NCI-H2081 (cell line): ENCODE measurements at places on chromosomes 12 and 14.

GRCh38 chr12:51368640-51369517 lies 22.3 kb downstream of the GALNT6 start:
- no peak for DNase-seq

DNA sequence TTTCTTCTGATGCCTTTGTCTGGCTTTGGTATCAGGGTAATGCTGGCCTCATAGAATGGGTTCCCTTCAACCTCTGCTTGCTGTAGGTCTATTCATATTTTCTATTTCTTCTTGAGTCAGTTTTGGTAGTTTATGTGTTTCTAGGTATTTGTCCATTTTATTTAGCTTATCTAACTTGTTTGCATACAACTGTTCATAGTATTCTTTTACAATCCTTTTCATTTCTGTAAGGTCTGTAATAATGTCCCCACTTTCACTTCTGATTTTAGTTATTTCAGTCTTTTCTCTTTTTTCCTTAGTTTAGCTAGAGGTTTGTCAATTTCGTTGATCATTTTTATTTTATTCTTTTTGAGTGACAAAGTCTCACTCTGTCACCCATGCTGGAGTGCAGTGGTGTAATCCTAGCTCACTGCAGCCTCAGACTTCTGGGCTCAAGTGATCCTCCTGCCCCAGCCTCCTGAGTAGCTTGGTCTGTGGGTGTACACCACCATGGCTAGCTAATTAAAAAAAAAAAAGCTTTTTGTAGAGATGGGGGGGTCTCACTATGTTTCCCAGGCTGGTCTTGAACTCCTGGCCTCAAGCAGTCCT lies 11.7 kb downstream of the TTLL5 start:
- DNase-seq, result no peak

GRCh38 chr14:60165547-60165876 lies 314 bp upstream of the DHRS7 start:
- no peak for DNase-seq

DNA sequence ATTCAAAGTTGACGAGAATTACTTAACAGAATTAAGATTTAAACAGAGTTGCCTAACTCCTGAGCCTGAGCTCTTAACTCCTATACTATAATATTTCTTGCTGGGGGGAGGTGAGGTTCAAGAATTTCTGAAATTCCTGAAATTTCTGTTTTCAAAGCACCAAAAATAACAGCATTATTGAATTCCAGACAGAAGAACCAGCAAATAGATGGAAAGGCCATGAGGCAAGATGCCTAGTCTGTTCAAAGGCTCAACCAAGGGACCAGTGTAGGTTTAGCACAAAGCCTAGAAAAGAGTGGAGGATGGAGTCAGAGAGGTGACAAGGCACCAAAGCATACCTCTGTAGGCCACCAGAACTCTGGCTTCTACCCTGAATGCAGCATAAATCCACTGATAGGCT lies 76.4 kb downstream of the PPP1R12A start:
- DNase-seq, result no peak

DNA sequence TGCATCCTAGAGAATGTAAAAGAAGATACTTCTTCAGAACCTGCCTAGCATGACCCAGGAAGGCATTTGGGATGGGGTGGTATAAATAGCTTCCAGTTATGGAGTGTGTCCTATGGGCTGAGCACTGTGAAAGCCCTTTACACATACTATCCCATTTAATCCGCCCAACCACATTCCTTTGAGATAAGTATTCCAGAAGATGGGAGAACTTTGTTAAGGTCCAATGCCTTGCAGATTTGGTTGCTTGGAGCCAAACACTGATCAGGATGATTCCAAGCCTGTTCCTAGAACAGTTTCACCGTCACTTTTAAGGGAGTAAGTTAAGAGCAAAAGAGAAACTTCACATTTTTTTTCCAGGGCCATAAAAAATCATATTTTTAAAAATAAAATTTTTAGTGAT lies 82.5 kb upstream of the CLMN start:
- DNase-seq, result no peak
